WERI-Rb-1 (cell line): ENCODE measurements at places on chromosomes 12 and 14.

DNA sequence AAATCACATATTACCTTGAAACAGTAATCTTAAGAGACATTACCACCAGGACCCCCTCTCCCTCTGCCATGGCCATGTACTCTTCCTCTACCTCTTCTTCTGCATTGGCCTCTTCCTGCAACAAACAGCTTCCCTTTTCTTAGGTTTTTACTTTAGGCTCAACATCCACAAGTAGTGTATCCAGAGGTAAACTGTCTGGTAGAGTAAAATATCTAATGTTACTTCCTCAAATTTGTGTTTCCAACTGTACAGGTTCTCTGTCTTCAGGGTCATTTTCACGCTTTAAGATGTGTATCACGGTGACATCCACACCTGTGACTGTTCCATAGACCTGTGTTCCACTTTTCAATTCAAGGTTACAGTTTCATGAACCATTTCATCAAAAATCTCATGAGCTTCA, 13.4 kb downstream of the CDK17 start:
- DNase-seq, result no peak

GRCh38 chr14:104341532-104342434, 203.4 kb downstream of the KIF26A start:
- DNase-seq, result peak; percentile 80

DNA sequence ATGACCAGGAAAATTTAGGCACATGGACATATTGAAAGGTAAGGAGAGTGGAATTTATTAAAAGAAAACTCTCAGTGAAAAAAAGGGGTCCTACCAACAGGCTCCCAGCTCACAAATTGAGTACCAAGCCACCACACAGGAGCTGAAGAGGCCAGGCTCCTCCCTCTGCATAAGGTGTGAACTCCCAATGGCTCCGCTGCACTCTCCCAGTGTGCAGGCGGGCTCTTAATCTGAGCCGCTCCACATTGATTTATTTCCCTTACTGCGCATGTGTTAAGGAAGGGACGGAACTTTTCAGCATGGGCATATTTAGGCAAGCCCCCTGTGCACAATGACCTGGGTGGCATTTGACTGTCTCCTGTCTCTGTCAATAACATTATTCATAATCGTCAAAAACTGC, 68.6 kb upstream of the PLEKHG7 start:
- no peak for DNase-seq

GRCh38 chr14:22380571-22381407, 208.2 kb downstream of the DAD1 start:
- DNase-seq, result no peak

GRCh38 chr14:23060536-23061260, 3.4 kb upstream of the CDH24 start:
- DNase-seq, result no peak

- no peak for DNase-seq
These were observed 77.7 kb downstream of the MAP1LC3B2 start for GRCh38 chr12:116636608-116637519.

DNA sequence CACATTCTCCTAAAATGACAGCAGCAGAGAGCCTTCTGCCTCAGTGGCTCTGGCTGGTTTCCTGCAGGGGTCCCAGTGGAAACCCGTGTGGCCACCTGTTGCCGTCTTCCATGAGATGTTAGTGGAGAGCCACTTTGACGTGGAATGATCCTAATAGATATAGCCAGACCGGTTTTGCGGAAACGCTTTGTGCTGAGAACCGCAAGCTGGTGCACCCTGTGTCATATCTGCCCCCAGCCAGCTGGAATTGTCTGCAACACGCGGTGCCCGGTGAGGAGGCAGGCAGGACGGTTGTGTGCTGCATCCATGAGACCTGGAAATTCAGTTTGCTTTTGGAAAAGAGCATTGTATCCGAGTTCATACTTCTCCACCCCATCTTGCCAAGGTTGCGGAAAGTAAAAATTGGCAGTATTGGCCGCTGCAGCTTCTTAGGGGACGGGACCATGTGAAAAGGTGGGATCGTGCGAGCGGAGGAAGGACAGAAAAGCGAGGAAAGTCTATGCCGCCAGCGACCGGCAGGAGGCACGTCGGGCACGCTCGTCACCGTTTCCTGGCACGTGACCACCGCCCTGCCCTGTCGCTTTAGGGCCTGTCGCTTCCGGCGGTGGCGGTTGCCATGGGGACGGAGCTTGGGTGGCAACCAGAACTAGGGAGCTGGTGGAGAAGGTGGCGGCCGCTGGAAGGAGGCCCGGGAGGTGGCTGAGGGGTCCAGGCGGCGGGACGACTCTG, at the start of gene CFAP251:
TSS of gene CFAP251 (plus strand) at position 643 of the 729 bp plus-strand sequence. CDS start 2,714 bp downstream, outside the sequence.
- peak; percentile 79 for DNase-seq

DNA sequence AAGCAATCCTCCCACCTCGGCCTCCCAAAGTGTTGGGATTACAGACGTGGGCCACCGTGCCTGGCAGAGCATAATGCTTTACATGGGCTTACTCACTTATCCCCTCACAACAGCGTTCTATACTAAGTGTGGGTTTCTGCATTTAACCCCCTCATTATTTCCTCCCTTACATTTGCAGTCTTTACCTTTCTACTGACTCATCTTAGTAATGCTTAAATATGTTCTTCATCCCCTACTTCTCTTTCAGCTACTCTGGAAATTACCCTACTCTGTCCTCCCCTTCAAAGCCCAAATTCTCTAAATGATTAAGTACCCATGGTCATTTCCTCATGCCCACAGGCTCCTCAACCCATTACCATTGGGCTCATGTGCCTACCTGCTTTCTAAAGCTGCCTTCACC, 40.7 kb downstream of the NKX2-1 start:
- DNase-seq, result no peak

- no peak for DNase-seq
These were observed 90.2 kb downstream of the ACTN1 start for GRCh38 chr14:68888883-68889282.

DNA sequence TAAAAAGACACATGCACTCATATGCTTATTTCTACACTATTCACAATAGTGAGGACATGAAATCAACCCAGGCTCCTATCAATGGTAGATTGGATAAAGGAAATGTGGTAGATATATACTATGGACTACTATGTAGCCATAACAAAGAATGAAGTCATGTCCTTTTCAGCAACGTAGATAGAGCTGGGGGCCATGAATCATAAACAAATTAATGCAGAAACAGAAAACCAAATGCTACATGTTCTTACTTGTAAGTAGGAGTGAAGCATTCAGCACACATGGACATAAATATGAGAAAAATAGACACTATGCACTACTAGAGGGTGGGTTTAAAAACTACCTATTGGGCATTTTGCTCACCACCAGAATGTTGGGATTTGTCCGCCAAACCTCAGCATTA, 278.0 kb upstream of the MIS18BP1 start:
- no peak for DNase-seq
